Activated naive CD4-positive, alpha-beta T cell treated with Interleukin-2 at 50 U/mL for 16 hours (primary cell): ENCODE measurements at places on chromosomes 12 and 14.

DNA sequence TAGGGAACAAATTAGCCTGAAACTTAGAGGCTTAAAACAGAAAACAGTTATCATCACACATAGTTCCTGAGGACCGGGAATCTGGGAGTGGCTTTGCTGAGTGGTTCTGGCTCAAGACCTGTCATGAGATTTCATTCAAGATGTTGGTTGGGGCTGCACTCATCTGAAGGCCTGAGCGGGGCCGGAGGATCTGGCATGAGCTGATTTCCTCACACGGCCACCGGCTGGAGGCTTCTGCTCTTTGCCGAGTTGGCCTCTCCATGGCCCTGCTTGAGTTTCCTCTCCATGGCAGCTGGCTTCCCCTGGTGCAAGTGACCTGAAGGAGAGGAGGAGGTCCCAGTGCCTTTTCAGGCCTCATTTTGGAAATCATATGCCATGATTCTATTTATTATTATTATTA lies 128.1 kb downstream of the PAPOLA start:
- no peak for DNase-seq

DNA sequence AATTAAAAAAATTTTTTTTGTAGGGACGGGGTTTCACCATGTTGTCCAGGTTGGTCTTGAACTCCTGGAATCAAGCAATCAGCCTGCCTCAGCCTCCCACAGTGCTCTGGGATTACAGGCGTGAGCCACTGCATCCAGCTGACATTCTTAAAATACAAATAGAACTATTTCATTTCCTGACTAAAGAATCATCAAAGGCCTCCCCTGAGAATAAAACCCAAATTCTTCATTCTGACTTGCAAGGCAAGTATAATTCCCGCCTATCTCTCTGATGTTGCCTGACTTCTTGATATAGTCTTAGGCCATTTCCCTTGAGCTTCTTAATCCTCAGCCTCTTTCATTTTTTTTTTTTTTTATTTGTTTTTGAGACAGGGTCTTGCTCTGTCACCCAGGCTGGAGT lies 4.4 kb upstream of the BICD1 start:
- DNase-seq: no peak

DNA sequence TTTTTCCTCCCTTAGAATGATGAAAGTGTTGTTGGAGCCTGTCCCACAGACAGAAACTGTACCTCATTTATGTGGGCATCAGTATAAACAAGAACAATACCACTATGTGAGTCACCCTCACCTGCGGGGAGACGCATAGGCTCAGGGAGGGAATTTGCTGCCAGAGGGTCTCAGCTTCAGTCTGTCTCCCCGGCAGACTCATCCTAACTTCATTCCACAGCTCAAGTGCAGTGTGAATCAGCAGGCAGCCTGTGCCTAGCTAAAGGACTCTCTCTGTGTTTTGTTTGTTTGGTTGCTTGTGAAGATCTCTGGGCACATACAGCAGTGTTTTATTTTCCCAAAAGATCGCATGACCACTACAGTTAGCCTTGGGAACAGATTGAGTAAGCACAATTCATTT lies 98.9 kb downstream of the PRKCH start:
- peak; percentile 33 for DNase-seq

GRCh38 chr12:28180786-28181185 lies 9.5 kb upstream of the CCDC91 start:
- DNase-seq: no peak

- DNase-seq: no peak
Measured at GRCh38 chr12:92259696-92260251, 114.1 kb upstream of the BTG1 start.

- no peak for DNase-seq
Measured at GRCh38 chr14:85599939-85600338, 70.0 kb downstream of the FLRT2 start.

DNA sequence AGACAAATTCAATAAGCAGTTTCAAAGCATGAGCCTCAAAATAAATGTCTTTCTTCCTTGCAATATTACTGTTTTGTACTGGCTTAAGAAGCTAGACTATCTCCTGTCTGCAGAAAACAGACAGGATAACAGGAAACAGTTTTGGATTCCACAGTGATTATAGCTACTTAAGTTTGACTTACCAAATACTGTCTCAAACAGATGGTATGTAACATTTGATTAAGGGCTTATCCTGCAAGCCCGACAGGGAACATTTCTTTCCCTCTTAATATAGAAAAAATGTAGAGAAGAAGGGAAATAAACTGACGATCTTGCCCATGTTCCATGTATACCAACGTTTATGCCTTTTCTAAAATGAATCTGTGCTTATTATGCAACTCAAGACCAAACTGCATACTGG lies 179.9 kb upstream of the EEA1 start:
- no peak for DNase-seq

DNA sequence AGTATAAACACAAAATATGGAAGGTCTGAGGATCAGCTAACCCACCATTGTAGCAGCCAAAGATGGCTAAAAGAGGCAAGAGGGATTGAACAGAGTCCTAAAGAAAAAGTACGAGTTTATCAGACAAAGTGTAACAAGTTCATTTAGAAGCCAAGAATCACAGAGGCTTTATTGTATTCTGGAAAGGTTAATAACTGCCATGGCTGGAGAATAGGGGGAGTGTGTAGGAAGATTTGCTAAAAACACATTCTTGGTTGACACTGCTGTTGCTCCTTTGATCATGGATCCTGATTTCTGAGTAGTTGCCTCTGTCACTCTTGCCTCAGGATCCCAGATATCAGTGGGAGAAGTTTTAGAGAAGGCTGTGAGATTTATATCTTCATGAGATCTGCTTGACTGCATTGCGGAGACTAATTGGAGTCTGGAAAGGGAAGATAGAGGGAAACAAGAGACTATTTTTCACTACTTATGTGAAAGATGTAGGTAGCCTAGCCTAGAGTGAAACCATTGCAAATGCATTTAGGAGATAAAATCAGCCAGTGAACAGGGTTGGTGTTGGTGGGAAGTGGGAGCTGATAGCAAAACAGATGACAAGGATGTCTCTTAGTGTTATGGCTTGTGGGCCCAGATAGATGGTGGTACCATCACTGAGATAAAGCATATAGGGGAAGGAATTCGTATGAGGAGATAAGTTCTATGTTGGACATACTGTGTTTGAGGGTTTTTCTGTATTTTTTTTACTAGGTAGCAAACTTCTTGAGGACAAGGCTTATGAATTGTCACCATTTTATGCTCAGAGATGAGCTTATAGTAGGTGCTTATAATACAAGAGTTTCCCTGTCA lies 402.9 kb upstream of the PDE3A start:
- DNase-seq: no peak

- DNase-seq: no peak
Measured at GRCh38 chr12:81450920-81451739, 308.0 kb downstream of the PPFIA2 start.

- DNase-seq: no peak
Measured at GRCh38 chr12:13000616-13000924, 505 bp upstream of the HEBP1 start.

DNA sequence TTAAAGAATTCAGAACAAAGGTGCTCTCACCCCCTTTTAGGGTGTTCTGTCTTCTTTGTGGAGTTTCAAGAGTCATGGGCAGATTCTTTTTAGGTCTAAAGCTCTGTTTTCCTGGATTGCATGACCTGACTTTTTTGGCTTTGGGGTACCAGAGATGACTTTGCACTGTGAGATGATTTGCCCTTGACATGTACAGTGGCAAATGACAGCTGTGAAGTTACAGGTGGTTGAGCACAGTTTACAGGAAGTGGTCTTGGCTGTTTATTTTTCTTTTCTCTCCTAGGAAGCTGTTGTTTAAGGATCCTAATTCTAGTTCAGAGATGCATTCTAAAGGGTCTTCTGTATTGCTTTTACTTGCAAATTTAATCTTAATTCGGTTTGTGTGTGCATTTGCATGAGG lies 83.8 kb upstream of the METAP2 start:
- no peak for DNase-seq

DNA sequence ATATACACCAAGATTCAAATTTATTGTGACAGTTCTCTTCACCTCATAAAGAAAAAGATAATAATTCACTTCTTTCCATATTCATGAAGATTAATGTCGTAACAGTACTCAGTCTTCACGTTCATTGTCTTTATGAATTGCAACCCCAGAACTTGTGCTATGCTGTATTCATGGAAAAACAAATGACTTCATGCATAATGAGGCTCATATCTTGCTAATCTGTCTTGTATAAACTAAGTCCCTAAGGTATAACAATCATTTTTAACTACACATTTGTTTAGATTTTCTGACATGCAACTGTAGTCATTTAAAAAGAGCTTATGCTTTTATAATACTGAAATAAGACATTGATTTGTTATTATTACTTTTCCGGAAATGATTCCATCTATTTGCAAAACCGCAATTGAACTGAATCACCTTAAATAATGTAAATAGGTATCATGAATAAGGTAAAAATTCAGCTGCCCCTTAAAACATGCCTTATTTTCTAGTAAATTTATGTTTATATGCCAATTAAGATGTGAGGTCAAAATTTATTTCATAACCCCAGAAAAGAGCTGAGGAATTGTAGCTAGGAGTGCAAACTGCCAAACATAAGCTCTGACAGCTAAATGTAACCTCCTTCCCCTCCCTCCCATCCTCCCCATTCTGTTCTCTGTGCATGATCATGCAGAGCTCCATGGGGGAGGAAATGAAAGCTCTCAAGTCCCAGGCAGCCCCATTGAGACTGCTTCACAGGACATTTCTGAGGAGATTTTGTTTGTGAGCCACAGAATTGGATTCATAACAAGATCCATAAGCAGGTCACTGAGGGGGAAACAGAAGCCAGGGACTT lies 301.6 kb downstream of the ATP23 start:
- DNase-seq: no peak

DNA sequence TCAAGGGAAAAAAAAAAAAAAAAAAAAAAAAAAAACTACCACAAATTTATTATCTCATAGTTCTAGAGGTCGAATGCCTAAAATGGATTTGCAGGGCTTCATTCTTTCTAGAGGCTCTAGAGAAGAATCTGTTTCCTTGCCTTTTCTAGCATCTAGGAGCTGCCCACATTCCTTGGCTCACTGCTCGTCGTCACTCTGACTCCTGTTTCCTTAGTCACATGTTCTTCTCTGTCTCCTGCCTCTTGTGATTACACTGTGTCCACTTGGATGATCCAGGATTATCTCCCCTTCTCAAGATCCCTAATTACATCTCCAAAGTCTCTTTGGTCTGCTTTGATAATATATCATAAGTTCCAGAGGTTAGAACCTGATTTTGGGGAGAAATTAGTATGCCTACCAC lies 88.7 kb downstream of the HECTD1 start:
- DNase-seq: no peak

- DNase-seq: no peak
Measured at GRCh38 chr14:102975662-102976061, 53.2 kb downstream of the AMN start.

- no peak for DNase-seq
Measured at GRCh38 chr14:58862416-58863160, 224.8 kb downstream of the DACT1 start.

DNA sequence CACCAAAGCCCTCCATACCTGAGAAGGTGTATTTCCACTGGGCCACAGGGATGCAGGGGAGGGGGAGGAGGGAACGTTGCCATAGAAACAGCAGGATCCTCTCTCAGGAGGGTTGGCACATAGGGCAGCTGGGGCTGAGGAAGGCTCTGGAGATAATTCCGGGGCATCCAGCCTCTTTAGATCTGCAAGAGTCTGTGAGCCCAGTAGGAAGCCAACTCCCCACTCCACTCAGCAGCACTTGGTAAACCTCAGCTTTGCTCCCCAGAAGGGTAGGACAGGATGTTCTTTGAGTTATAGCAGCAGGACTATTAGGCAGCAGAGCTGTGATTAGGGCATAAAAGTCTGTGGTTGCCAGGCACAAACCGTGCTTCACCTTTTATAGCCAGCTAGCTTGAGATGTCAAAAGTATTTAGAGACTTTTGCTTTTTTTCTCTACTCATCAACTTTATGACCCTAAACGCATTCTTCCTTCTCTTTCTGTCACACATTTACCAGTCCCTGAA lies 7.8 kb upstream of the PLEKHG3 start:
- DNase-seq: no peak

- peak; percentile 76 for DNase-seq
Measured at GRCh38 chr12:122190842-122191668, 8.1 kb downstream of the LRRC43 start.
